CD4-positive, alpha-beta memory T cell (primary cell): ENCODE measurements at places on chromosomes 2 and 18. TPM values are rescaled to one million over a fixed set of nuclear protein-coding genes. Genes with fewer than 3 reads are reported as not detected.

GRCh38 chr2:144703852-144704708, 184.2 kb upstream of the ZEB2 start:
- no peaks in the 10 kb centered on the region for H3K4me1 ChIP-seq
- H3K36me3 ChIP-seq = no peaks in the 10 kb centered on the region
- no peaks in the 10 kb centered on the region for H3K27me3 ChIP-seq
- no peak overlapping the region for H3K4me3 ChIP-seq
- DNase-seq = no peak

DNA sequence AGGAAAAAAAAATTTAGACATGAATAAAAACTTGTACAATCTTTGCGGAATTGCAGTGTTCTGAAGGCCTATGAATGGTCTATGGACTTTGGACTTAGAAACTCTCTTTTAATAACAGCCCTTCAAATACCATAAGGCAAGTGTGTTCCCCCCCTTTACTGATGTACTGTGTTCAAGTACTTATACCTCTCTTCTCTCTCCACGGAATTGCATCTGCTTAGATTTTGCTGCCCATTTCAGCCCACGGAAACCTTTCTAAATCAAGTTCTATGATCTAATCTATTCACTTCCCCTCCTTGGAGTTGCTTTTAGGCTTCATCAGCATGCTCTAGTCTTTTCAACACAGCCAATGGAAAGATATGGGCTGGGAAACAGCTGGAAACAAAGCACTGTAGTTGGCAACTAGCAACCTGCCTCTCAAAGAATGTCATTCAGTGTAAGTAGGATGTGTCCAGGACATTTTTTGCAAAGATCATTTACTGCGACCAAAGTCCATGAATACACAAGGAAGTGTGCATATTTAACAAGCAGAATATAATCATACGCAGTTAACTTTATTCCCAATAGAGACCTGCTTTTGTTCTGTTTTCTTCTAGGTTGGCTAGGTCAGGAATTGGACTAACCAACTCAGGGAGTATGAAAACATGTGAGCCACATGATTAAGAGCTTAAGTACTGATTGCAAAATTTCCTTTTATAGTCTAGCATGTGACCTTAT, 58.0 kb downstream of the SLC40A1 start:
- H3K27me3 ChIP-seq = no peaks in the 10 kb centered on the region
- H3K4me3 ChIP-seq = no peak overlapping the region
- DNase-seq = no peak
- no peaks in the 10 kb centered on the region for H3K36me3 ChIP-seq

DNA sequence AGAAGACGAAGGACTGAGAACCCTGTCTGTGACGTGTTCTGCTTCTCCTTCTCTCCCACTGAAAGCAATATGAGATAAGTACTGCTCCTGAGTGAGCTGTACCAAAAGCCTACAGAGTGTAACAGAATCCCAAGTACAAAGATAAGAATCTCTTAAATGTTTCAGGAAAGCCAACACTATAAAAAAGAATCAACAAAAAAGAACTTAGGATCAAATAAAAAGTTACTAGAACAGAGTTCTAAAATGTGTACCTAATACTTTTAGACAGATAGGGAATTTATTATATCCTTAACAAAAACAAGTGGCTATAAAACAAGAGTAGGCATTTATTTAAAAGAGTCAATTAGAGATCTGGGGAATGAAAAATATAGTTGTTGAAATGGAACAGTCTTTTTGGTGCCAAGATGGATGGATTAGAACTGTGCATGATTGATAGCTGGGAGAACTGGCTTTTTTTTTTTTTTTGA, 49.0 kb downstream of the NCOA1 start:
- H3K27me3 ChIP-seq = no peaks in the 10 kb centered on the region
- no peak overlapping the region for H3K27ac ChIP-seq
- DNase-seq = no peak
- no peak overlapping the region for H3K4me3 ChIP-seq
- no peaks in the 10 kb centered on the region for H3K36me3 ChIP-seq

- no peaks in the 10 kb centered on the region for H3K4me1 ChIP-seq
- no peak overlapping the region for H3K4me3 ChIP-seq
- DNase-seq = no peak
- no peaks in the 10 kb centered on the region for H3K36me3 ChIP-seq
- H3K27ac ChIP-seq = no peak overlapping the region
Measured at GRCh38 chr2:24874035-24874434, 46.0 kb downstream of the ADCY3 start.

- no peak overlapping the region for H3K27ac ChIP-seq
- peaks cover 12% of the 10 kb centered on the region for H3K36me3 ChIP-seq
- peaks cover 18% of the 10 kb centered on the region for H3K4me1 ChIP-seq
- no peak for DNase-seq
- H3K4me3 ChIP-seq = no peak overlapping the region
- no peaks in the 10 kb centered on the region for H3K27me3 ChIP-seq
Measured at GRCh38 chr18:79941473-79942119, 9.9 kb downstream of the SLC66A2 start.

GRCh38 chr2:38474715-38475566, 97.9 kb upstream of the ATL2 start:
- no peaks in the 10 kb centered on the region for H3K36me3 ChIP-seq
- no peak overlapping the region for H3K4me3 ChIP-seq
- H3K27ac ChIP-seq = no peak overlapping the region
- no peaks in the 10 kb centered on the region for H3K27me3 ChIP-seq
- H3K4me1 ChIP-seq = no peaks in the 10 kb centered on the region

The SNED1 gene
- polyA plus RNA-seq = 1.6 TPM

The PGAP1 gene
- polyA plus RNA-seq = 1.5 TPM

DNA sequence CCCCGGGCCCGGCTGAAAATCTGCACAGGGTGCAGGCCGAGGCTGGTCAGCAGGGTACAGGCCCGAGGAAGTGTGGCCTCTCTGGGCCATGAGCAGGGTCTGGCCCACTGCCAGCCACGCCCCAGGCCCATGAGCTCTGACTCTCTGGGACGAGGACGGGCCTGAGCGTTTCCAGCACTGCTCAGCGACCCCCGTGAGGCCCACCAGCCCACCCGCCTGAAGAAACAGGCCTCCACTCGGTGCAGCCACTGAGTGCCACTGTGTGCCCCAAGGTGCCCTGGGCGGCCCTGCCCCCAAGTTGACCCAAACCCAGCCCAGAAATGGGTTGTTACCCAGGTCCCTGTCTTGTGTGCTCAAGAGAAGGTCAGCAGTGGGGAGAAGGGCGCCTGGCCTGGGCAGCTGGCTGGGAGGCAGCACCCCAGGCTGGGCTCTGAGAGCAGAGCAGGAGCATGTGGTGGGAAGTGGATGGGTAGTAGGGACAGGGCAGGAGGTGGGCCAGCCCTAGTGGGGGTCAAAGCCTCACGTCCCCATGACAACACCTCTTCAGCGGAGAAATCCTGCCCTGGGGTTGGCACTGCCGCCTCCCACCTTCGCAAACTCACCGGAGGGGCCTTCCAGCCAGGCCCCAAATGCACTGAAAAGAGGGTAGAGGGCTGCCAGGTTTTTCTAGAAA, 2.1 kb upstream of the SNED1 start:
- DNase-seq = no peak
- no peaks in the 10 kb centered on the region for H3K36me3 ChIP-seq
- no peak overlapping the region for H3K27ac ChIP-seq
- H3K27me3 ChIP-seq = peaks cover 7% of the 10 kb centered on the region
- no peak overlapping the region for H3K4me3 ChIP-seq

DNA sequence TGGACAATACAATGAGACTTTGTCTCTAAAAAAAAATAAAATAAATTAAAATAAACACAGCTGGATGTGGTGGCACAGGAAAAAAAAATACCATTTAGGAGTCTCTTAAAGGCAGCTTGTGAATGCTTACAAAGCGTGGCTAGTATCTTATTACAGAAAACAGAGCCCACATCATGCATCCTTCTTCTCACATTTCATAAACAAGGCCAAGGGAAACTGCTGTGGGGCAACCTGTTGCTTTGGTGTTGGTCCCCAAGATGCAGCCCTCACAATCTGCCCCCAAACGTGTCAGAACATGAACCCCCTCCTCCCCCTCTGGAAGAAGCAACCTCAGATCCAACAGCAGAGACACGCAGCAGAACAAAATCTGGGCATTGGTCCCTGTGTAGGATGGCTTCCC, 2.6 kb downstream of the SLC14A1 start:
- no peaks in the 10 kb centered on the region for H3K27me3 ChIP-seq
- H3K36me3 ChIP-seq = no peaks in the 10 kb centered on the region
- H3K4me3 ChIP-seq = no peak overlapping the region
- no peak for DNase-seq

DNA sequence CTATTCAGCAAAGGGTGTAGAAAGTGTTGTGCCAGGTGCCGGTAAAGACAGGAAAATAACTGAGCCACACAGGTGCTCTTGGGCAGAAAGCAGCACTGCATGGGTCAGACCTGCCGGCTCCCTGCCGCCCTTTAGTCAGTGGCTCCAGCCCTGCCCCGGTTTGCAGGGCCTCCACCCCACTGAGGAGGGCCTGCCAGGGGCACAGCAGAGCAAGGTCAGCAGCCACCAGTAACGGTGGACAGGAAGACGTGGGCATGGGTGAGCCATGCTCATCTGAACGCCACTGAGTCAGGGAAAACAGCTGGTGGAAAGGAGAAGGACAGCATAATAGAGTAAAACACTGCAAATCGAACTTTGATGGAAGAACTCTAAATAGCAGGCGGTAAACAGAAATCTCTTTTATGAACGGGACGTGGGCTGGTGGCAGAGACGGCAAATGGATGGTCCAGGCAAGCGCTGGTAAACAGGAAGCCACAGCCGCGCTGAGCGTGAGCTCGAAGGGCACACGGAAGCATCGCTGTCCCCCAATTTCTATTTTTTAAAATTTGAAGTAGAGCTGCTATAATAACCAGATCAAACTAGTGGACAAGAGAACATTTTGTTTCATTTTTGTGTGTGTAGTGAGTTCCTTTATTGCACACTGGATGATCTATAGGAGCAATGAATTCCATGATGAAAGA, 141.8 kb upstream of the ALKAL2 start:
- H3K36me3 ChIP-seq = no peaks in the 10 kb centered on the region
- H3K4me1 ChIP-seq = peaks cover 25% of the 10 kb centered on the region
- peak; percentile 21 for DNase-seq
- peak overlapping the region; percentile 57 for H3K4me3 ChIP-seq
- no peaks in the 10 kb centered on the region for H3K27me3 ChIP-seq

The SLC40A1 gene
- polyA plus RNA-seq = 98.3 TPM

The ALLC gene
- not detected for polyA plus RNA-seq

GRCh38 chr2:9782197-9782719, 61.0 kb upstream of the TAF1B start:
- peak overlapping the region; percentile 2 for H3K4me3 ChIP-seq
- peak overlapping the region; percentile 89 for H3K27ac ChIP-seq
- no peaks in the 10 kb centered on the region for H3K27me3 ChIP-seq
- DNase-seq = peak; percentile 90
- no peaks in the 10 kb centered on the region for H3K36me3 ChIP-seq
- peaks cover 58% of the 10 kb centered on the region for H3K4me1 ChIP-seq

DNA sequence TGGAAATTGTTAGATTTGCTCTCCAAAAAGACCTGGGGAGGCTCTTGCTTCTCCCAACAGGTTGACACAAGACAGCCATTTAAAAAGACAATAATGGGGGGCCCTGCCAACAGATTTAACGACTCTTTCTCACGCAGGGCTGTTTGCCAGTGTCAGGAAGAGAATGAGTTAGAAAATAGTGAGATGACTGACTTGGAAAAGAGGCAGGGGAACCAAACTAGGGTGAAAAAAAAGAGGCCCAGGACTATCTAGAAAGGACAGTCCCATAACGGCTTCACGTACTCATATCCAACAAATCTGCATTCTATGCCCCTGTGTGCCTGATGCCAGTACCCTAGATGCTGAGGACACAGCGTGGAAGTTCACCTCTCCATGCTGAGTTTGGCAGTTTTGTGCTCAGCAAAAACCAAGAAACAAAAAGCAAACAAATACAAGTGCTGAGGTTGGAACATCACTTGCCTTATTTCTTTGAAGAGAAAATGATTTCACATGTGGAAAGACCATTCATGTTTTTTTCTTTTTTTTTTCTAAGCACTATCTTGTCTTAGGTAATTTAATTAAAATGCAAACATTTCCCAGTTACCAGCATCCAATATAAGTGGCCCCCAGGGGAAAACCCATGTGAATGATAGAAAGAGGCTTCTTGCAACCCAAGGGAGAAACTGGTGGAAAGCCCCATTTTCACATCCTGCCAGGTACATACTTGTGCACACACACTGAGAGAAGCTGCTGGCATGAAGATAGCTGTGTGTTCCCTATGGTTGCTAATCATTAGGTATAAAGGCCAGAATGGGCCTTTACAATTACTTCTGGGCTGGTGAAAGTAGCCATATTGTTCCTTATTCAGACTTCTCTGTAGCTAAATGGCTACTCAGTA, 10.6 kb upstream of the WIPF1 start:
- DNase-seq = peak; percentile 64
- no peaks in the 10 kb centered on the region for H3K36me3 ChIP-seq
- no peaks in the 10 kb centered on the region for H3K27me3 ChIP-seq
- peak overlapping the region; percentile 77 for H3K27ac ChIP-seq

- no peaks in the 10 kb centered on the region for H3K36me3 ChIP-seq
- H3K4me3 ChIP-seq = no peak overlapping the region
- H3K27ac ChIP-seq = no peak overlapping the region
- no peaks in the 10 kb centered on the region for H3K27me3 ChIP-seq
Measured at GRCh38 chr2:222490131-222490530, 65.8 kb downstream of the SGPP2 start.

DNA sequence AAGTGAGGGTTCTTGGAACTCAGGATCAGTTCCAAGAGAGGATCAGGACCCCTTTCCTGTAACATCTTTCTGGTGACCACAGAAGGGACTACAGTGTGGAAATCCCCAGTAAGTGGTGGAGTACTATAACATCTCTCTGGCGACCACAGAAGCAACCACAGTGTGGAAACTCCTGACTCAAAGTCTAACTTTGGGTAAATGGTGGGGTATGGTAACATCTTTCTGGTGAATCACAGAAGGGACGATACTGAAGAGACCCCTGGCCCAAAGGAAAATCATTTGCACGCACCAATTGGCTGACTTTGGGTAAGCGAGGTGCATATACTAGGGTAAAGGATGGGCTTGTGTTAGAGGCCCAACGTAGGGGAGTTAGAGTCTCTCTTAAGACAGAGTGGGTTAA, 56.3 kb upstream of the GULP1 start:
- H3K36me3 ChIP-seq = no peaks in the 10 kb centered on the region
- no peak overlapping the region for H3K4me3 ChIP-seq
- H3K27ac ChIP-seq = no peak overlapping the region
- DNase-seq = no peak

The SULT1C2 gene
- polyA plus RNA-seq = not detected

DNA sequence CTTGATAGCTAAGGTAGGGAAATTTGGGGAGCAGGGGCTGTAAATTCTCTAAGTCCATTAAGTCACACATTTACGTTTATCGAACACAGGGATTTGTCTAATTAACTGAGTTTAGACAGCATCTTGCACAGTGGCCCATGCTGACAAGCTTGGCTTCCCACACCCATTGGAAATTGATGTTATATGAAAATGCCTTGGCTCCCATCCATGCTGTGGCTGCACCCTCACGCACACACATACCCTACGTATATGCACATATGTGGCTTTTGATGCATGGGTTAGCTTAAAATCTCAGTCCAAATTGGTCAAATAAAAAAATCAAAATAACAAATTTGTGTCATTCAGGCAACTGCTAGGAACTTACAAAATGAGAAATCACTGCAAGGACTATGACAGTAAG, 37.8 kb downstream of the SEC11C start:
- no peak overlapping the region for H3K4me3 ChIP-seq
- no peak overlapping the region for H3K27ac ChIP-seq
- no peaks in the 10 kb centered on the region for H3K27me3 ChIP-seq
